ENCODE measurements at places on chromosomes 11 and 22. TPM values are rescaled to one million over a fixed set of nuclear protein-coding genes. Genes with fewer than 3 reads are reported as not detected.
A peak's percentile ranks its signal among the peaks of the same experiment; 100 is the strongest.

CDC42BPG gene
- 0.71 TPM for total RNA-seq

DNA sequence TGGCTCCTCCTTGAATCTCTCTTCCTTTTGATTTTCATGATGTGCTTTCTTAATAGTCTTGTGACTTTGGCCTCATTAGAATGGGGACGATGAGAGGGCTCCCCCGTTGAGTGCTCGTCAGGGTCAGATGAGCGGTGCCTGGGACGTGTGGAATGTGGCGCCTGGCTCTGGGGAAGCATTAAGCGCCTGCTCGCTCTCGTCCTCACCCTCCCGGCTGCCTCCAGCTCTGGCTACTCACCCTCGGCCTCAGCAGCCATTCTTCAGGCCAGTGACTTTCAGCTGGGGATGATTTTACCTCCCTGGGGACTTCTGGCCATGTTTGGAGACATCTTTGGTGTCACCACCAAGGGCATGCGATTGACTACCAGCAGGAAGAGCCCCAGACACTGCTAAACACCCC is 69.7 kb downstream of the RPS6KA4 start:
- ATAC-seq, result no peak

OR52I2 gene
- total RNA-seq, result not detected

GRCh38 chr11:70281156-70281609 is 10.7 kb downstream of the PPFIA1 start:
- ATAC-seq, result no peak

GRCh38 chr11:116207421-116208141 is 565.2 kb downstream of the BUD13 start:
- no peak for ATAC-seq

- no peak for ATAC-seq
Observed at GRCh38 chr11:88101881-88102597, 73.2 kb downstream of the RAB38 start.

DNA sequence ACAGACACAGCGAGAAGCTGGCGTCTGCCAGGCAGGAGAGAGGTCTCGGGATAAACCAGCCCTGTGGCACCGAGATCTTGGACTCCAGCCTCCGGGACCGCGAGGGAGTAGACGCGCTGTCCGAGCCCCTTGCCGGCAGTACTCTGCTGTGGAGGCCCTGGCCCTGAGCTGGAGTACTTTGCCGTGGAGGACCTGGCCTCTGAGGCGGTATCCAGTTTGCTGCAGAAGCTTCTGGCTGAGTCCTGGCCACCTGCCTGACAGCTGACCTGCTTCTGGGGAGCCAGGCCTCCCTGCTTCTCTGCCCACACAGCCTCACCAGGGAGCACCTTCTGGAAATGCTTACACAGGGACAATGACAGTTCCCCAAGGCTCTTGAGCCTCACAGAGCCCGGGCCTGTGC is 31.6 kb upstream of the CARS1 start:
- no peak for ATAC-seq

- no peak for ATAC-seq
Observed at GRCh38 chr22:36907253-36908195, 5.9 kb upstream of the CSF2RB start.

CLDN5 gene
- total RNA-seq, result 0.13 TPM

- ATAC-seq, result no peak
Observed at GRCh38 chr11:27860811-27861210, 160.6 kb upstream of the BDNF start.

GRCh38 chr22:29780748-29781676 is 13.8 kb downstream of the UQCR10 start:
- ATAC-seq, result no peak

YPEL1 gene
- 0.91 TPM for total RNA-seq

GRCh38 chr22:50208430-50208938 is 7.7 kb downstream of the SELENOO start:
- ATAC-seq, result no peak

GRCh38 chr11:4118107-4118506 is 23.5 kb downstream of the RRM1 start:
- ATAC-seq, result peak; percentile 78

- ATAC-seq, result no peak
Observed at GRCh38 chr22:48055827-48056226, 1293.4 kb downstream of the TBC1D22A start.

DNA sequence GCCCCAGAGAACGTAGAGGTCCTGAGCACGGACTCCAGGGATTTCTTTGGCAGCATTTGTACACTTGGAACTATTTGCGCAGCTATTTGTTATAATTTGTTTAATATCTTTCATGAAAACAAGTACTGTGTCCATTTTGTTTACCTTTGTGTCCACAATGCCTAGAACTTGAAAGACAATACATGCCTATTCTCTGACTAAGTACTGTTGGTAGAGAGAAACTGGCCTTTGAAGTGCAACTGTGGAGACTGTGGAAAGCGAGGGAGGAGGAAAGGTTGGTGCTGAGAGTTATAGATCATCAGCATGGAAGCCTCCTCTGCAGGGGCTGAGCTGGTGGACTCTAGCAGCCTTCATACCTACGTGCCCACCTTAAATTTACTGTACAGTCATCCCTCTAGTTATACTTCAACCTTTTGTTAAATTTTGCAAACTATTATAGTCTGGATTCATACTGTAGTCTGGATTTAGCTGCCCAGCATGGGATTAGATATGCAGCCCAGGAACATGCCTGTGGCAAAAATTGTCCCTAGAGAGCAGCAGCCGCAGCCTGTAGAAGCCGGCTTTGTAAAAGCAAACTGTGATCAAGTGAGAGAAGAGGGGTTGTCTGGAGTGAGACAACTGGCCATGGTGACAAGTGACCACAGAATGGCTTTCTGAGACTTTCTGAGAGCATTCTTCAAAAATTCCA is 24.2 kb upstream of the YAP1 start:
- no peak for ATAC-seq

A4GALT gene
- total RNA-seq, result 0.19 TPM

TSPAN18 gene
- total RNA-seq, result 3.3 TPM

ARHGAP32 gene
- total RNA-seq, result 2.1 TPM

DNA sequence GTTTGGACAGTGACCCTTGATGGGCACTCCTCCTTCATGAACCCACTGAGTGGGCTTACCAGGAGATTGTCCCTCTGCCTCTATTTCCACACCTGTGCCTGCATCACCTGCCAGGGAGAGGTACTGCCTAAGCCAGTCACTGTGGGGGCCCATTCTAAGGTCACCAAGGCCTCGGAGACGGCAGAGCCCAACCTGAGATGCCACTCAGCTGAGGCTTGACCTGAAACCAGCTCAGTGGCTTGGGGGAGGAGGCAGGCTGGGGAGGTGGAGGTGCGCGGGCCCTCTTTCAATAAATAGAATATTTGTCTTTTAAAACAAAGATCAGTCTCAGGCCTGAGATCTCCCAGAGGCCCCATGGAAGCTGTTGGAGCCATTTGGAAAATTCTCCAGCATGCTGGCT is 84.5 kb downstream of the DHCR7 start:
- no peak for ATAC-seq

GRCh38 chr11:65489035-65489705 is 9.7 kb upstream of the MALAT1 start:
- no peak for ATAC-seq

DNA sequence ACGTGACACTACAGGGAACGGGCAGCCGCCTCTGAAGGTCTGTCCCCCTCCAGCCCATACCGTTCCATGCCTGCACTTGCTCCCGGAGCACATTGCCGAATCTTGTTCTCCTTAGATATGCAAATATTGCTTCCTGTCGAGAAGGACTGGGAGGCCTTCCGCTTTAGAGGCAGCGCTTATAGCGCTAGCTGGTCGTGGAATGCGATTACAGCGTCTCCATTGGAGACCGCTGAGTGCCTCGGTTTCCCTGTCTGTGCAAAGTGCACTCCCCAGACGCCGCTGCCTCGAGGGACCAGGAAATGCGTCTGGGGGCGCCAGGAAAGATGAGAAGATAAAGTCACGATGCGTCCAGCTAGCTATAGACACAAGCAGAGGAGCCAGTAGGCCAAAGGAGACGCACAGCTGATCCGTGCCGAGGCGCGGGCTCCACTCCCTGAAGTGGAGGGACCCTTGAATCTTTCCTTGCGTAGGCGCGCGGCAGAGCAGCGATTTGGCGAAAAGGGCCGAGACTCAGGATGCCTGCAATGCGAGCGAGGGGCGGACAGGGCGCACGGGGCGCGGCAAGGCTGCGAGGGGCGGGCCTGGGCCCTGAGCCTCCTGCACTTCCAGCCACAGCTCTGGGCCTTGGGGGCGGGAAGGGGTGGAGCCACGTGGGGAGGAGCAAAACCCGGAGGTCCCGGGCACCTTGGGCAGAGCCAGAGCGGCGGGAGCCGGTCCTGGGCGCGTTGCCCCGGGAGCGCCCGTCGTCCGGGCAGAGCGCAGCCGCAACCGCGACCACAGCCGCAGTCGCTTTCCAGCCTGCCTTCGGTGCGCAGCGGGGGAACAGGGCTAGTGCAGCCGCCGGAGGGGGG is at the start of gene RASSF10:
TSS of gene RASSF10 (plus strand) at position 692 of the 851 bp plus-strand sequence. CDS start 261 bp downstream, outside the sequence.
- peak; percentile 14 for ATAC-seq

KCNJ1 gene
- not detected for total RNA-seq

- no peak for ATAC-seq
Observed at GRCh38 chr11:64157631-64158394, 8.1 kb downstream of the MACROD1 start.

ESAM gene
- 0.84 TPM for total RNA-seq

DNA sequence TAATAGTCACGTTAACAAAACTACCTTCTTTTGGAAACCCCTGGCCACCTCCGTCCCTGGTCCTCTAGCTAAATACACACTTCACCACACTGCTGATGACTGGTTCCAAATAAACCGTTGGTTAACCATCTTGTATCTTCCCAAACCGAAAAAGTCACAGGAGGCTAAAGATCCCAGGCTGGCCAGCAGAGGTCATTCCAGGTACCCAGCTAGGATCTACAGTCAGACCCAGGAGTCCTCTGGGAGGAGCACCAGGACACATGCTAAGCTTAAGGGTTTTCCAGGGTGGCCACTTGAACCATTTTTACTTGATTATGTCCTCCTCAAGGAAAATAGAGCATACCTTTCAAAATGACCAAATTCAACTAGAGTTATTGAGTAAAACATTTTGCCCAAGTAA is 103.2 kb downstream of the ETS1 start:
- no peak for ATAC-seq

TIMP3 gene
- not detected for total RNA-seq

- ATAC-seq, result peak; percentile 83
Observed at GRCh38 chr22:26656891-26657851, at the start of gene MIAT. Gene MIAT, plus strand, starts transcription at chr22:26657588.

DNA sequence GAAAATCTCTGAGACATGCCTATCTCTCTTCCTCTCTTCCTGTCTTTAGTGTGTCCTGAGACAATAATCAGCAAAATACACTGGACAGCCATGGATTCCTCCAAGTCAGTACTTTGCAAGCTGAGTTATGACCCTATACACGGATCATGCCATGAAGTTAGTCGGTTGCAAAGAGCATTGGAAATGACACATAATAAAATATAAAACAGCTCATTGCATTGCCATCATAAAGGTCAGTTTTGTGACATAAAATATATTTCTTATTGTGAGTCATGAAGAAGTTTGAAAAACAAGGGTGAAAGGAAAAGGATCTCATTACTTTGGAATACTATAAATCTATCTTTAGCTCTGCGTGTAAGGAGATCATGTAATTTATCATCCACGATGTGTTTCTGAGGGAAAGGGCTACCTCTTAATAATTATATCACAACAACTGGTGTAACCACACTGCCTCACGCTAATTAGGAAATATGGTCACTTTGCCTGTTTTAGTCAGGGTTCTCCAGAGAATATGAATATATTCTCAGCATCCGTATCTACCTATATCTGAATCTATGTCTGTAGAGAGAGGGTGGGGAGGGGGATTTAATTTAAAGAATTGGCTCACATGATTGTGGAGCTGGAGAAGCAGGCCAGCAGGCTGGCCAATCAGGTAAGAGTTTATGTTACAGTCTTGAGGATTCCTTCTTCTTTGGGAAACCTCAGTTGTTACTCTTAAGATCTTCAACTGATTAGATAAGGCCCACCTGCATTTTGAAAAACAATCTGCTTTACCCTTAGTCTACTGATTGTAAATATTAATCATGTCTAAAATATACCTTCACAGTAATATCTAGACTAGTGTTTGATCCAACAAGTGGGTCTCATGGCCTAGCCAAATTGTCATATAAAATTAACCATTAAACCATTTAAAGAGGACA is 198.8 kb downstream of the FAT3 start:
- no peak for ATAC-seq

DNA sequence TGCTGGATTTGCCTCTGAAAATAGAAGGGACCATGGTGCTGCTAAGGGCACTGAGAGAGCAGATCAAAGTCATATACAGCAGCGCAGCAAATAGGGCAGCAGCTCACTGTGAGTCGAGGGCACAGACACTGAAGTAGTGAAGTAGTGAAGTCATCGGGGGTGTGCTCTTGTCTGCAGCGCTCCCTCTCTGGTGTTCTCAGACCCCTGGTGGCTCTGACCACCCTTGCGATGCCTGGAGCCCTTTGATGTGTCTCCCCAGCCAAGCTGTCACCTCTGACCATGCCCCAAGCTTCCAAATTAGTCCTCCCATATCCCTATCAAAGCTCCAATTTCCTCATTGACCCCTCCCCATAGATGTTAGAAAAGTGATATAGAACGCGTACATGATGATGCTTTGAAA is 27.7 kb upstream of the EIF3M start:
- no peak for ATAC-seq

- ATAC-seq, result no peak
Observed at GRCh38 chr11:115348416-115348815, 155.8 kb downstream of the CADM1 start.

- ATAC-seq, result no peak
Observed at GRCh38 chr11:91776655-91777054, 448.0 kb upstream of the FAT3 start.

TRIM66 gene
- total RNA-seq, result 15.2 TPM

FJX1 gene
- 0.21 TPM for total RNA-seq

LRFN4 gene
- 43.7 TPM for total RNA-seq

DNA sequence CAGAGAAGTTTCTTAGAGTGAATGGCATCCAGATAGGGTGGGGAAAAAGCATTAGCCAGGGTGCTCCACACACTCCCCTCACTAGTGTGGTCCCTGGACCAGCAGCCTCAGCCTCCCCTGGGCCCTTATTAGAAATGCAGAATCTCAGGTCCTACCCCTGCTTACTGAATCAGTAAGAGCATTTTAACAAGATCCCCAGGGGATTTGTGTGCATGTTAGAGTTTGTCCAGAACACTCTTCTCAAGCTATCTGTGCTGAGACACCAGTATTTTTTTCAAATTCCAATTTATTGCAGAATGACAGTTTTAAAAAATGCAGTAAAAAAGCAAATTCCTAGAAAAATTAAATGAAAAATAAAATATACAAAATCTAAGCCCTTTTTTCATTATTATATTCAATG is 123.1 kb downstream of the MIAT start:
- no peak for ATAC-seq

TNNI2 gene
- not detected for total RNA-seq

PATE2 gene
- total RNA-seq, result not detected

GRCh38 chr22:35821654-35822053 is 104.0 kb downstream of the APOL5 start:
- ATAC-seq, result no peak

GRCh38 chr11:118184784-118185579 is 8.5 kb upstream of the SCN2B start:
- no peak for ATAC-seq

GRCh38 chr11:118608360-118609227 is 1.2 kb downstream of the PHLDB1 start:
- ATAC-seq, result peak; percentile 66

NLRP14 gene
- not detected for total RNA-seq
